Left lung (tissue), 14 donors: ENCODE measurements at places on chromosomes 7 and 10.

DNA sequence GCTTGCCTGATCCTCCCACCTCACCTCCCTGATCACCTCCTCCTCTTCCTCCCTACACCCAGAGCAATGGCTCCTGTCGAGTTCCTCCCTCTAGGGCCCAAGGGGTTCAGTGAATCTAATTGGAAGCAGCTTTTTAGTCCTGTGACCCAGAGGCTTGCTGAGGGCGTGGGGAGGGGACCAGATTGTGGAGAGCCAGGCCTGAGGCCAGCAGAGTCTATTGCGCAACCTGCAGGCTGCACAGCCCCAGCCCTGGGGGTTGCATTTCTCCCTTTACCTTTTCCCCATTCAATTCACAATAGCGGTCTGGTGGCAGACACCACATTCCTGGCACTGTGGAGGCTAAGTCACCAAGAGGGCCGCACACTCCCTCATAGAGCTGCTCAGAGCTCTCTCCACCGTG, 32.5 kb downstream of the GHRHR start:
- no peak for DNase-seq

GRCh38 chr7:116293139-116293538, 82.8 kb downstream of the TES start:
- DNase-seq: no peak

DNA sequence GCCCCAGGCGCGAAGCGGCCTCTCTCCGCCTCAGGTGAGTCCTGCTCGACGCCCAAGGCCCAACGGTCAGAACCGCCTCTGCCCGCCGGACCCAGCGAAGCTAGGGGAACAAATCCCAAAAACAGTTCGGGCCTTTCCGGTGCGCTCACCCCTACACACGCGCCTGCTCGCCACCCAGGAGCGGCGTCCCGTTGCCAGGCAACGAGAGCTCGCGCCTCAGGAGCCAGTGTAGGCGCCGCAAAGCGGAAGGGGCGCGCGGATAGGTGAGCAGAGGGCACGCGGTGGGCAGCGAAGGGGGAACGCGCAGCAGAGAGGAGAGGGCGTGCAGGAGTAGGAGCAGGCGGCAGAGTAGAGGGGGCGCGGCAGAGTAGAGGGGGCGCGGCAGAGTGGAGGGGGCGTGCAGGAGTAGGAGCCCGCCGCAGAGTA, at the start of the genes DYDC1 and DYDC2:
DYDC1 (minus strand) TSS at position 193 of the 426 bp plus-strand sequence. CDS start 4,154 bp downstream, outside the sequence.
DYDC2 (plus strand) TSS at position 219 of the 426 bp plus-strand sequence. CDS start 5,663 bp downstream, outside the sequence.
- peak; percentile 52 for DNase-seq

GRCh38 chr7:97499204-97499603, 232.7 kb upstream of the TAC1 start:
- DNase-seq: peak; percentile 23

DNA sequence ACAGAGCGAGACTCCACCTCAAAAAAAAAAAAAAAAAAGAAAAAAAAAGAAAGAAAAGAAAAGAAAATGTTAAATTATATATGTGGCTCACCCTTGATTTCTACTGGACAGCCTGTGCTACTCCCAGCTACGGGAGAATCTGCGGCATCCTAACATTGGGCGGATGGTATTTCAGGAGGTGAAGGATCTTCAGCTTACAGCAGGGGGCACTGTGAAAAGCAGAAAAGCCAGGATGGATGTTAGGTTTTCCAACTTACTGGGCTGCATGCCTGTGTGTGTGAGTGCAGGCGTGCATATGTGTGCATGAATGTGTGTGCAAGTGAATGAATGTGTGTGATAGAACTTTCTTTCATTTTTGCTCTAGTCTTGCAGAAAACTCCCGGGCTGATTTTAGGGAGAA, 1066.5 kb downstream of the TYW1 start:
- no peak for DNase-seq

- no peak for DNase-seq
These were observed 7.4 kb downstream of the MCM10 start for GRCh38 chr10:13168781-13169180.

DNA sequence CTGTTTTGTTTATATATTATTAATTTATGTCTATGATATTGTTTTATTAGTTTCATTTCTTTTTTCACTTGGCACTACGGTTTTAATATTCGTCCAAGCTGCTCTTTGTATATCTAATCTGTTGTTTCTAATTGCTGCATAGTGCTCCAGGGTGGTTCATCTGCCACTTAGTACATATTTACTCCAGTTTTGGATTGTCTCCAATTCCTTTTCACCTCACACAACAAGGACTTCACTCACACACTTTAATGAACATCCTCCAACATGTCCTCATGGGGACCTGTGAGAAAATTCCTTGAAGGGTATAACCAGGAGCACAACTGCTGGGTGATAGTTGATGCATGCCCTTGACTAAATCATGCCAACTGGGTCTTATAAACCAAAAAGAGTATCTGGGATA, 14.1 kb upstream of the NOC3L start:
- DNase-seq: no peak

DNA sequence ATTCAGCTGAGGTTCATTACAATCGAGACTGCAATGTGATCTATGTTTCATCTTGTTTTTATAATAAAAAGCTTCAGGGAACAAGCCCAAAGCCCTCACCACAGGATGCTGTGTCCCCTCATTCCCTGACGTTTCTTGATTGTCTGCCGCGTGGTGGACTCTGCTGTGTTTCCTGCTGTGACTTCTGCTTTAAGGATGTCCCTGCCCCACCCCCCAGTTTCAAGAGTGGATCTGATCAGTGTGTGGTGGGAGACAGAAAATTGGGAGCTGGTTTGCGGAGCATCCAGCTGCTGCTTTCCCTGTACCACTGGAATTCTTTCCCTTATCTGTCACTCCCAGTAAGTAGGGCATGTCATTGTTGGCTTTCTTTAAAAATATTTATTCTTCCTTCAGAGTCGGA, 86.2 kb downstream of the CREM start:
- DNase-seq: no peak

DNA sequence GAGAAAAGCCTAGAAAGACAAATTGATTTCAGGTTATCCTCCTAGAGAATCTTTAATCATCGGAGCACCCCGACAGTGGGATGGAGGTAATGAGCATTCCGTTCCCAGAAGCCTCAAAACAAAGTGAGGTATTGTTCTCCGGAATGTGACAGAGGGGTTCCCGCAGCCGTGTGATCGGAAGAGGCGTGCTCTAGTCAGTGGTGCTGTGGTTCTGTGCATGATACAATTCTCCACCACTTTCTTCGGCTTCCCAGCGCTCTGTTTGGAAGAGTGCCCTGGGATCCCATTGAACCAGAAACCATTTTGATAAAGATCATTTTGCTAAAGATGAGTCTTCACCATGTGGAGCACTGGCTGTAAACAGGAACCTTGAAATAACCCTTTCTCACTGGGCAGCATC, 434.6 kb downstream of the PAXIP1 start:
- DNase-seq: no peak

DNA sequence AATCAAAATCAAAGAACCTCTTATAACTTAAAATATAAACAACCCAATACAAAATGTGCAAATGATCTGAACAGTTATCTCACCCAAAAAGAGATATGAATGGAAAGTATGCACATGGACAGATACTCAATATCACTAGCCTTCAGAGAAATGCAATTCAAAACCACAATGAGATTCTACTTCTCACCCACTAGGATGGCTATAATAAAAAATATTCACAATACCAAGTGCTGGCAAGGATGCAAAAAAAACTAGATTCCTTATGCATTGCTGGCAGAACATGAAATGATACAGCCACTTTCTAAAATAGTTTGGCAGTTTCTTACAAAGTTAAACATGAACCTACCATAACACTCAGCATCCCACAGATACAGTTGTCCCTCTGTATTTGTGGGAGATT, 130.1 kb upstream of the LRRN3 start:
- no peak for DNase-seq

DNA sequence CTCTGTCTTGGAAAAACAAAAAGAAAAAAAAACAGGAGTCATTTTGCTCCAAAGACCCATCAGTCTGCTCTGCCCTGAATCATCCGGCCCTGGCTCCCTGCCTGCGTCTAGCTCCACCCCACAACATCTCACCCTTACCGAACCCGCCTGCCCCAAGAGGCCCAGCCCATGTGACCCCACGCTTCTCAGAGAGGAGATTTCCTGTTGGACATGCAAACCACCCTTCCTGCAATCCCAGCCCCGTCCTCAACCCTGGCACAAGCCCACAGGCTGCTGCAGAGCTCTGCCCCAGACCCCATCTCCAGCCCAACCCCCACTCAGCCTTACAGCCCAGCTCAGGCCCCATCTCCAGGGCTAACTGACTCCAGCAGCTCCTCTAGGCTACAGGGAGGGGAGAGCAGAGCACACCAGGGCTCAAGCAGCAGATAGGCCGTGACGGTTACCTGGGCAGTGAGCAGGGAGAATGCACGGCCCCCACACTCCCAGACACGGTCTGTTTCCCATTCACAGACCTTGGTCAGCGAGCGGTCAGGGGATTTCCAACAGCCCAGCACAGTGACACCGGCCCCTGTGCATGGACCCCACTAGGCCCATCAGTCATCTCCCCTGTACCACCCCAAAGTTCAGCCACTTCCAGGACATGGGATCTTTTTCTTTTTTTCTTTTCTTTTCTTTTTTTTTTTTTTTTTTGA, 69.9 kb upstream of the GTF2I start:
- DNase-seq: peak; percentile 90

DNA sequence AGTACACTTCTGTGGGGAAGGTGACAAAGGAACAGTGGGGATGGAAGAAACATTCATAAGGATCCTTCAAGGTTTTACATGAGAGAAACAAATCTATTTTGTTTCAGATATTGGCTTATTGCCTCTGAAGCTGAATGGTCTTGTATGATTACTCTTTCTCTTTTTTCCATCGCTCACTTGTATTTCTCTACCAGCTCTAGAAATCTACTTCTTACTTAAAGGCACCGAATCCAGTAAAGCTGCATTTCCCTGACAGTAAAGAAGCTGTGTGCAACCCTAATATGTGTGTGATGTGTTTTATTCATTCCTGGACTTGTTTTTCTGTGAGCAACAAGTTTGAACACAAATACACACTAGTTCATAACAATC, 45.2 kb upstream of the NXPH1 start:
- no peak for DNase-seq

DNA sequence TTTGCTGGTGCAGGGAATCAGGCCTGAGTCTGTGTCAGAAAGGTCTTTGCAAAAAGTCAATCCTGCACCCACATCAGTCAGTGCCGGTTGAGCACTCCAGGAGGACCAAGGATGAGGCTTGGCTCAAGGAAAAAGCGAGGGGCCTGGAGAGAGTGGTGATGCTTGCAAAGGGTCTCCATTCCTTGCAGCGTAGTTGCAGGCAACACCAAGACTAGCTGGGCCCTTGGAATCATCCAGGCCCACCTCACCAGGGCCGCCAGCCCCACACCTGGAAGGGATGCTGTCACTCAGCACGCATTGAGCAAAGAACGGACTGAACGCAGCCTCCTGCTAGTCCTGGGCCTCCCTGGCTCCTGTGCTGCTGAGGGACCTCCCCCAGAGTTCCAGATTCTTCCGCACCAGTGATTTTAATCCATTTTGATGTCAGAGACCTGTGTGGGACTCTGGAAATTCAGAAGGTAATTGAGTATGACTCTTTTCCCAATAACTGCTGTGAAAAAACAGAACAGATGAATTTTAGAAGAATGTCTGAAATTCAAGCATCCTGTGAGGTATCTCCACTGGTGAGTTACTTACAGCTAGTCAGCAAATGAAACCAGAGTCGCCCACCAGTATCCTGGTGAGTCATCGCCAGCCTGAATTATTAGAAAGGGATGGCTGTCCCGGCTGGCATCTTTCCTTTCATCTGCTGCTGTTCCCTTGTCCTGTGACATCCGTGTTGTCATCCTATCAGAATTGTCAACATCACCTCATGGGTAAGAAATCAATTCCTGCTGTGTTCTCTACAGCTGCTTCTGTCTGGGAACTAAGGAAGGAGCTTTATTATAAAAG, 150.8 kb upstream of the NPS start:
- no peak for DNase-seq

DNA sequence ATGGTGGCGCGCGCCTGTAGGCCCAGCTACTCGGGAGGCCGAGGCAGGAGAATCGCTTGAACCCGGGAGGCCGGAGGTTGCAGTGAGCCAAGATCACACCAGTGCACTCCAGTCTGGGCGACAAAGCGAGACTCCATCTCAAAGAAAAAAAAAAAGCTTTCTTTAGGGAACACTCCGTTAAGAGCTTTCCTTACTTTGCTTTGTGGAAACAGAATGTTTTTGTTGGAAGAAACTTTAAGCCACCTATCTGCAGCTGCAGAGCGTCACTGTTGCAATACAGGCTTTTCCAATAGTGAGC, 641 bp upstream of the TPK1 start:
- no peak for DNase-seq

- DNase-seq: no peak
These were observed 8.6 kb downstream of the TSPAN13 start for GRCh38 chr7:16762177-16762576.

- DNase-seq: peak; percentile 41
These were observed 22.7 kb upstream of the AGFG2 start for GRCh38 chr7:100516135-100516812.

- no peak for DNase-seq
These were observed 47.2 kb downstream of the GSAP start for GRCh38 chr7:77368974-77369373.

GRCh38 chr10:67837541-67838314, at the start of gene DNAJC12:
TSS of gene DNAJC12 (minus strand) at chr10:67838188. CDS start at chr10:67838011, 177 bp downstream.
- no peak for DNase-seq

DNA sequence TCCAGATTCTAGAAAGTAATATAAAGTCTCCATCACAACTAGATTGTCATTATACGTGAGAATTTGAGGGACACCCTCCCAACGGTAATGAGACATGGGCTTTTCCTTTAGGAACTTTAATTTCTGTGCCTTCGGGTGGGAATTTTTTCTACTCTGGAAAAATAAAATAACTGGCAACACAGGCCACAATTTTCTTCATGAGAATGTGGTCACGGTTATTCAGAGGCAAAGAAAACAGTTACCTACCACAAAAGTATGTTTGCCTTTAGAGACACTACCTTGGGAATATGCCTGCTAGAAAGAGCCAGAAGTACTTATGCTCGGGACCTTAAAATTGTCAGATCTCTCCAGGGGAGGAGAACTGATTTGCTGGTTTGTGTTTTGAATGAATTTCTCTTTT, 99.4 kb downstream of the ITGA8 start:
- DNase-seq: no peak

DNA sequence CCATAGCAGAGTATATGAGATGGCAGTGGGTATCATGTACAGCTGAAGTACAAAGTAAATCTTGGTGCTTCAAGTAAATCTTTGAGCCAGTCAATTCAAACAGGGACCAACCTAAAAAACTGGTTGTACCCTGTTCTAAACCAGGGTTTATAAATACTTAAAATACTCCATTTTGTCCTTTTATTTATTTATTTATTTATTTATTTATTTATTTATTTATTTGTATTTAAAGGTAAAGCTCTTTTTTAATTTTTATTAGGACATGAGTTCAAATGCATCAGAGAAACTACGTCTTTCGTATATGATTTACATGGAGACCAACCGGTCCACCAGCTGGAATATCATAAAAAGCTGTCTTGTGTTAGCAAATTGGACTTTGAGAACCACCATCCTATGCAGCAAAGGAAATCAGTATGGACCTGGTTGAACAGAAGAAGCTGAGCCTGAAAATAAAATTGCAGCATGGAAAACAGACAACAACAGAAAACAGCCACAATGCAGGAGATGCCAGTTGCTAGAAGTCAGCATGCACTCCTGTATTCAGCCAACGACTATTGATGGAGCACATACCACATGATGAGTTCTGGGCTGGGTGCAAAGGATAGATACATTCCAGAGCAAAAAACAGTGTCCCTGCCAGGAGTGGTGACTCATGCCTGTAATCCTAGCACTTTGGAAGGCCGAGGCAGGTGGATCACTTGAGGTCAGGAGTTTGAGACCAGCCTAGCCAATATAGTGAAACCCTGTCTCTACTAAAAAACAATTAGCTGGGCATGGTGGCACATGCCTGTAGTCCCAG, 60.0 kb downstream of the PLXNA4 start:
- DNase-seq: no peak
